CD4-positive, alpha-beta T cell treated with Interleukin-6 for 4 hours (primary cell): ENCODE measurements at places on chromosomes 1 and 21.

DNA sequence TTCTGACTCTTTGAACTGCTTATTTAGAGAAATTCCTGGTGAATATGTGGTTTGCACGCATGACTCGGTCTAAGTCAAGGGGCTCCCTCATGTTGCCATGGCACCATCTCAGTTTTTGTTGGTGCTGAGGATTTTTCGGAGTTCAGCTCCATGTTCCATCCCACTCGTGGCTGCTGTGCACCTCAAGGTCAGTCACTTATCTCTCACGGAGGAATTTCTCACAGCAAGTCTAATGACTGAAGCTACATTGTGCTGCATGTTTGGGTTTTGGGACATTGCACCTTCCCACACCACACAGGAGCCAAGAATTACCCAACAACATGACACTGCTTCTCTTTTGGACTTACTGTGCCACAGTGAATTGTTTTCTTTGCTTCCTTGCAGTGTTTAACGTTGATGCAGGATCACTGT, 269.9 kb downstream of the NCAM2 start:
- DNase-seq, result no peak

DNA sequence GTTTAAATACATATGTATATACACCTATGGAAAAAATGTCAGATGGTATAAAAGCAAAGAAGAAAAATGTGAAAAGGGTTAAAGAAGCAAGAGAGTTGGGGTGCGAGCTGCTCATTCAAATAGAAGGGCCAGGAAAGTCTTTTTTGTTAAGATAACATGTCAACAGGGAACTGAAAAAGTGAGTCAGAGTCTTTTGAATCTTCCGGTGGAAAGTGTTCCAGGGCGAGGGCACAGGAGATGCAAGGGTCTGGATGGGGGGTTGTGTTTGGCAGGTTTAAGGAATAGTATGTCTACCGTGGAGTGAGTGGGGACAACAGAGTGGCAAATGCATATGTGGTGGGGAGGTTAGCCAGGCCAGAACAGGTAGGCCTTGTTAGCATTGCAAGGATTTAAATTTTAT, 22.2 kb upstream of the GNG12 start:
- DNase-seq, result no peak

GRCh38 chr1:225534135-225534534, 106.3 kb upstream of the LBR start:
- no peak for DNase-seq

- no peak for DNase-seq
Measured at GRCh38 chr1:111959436-111959835, 30.0 kb downstream of the KCND3 start.

DNA sequence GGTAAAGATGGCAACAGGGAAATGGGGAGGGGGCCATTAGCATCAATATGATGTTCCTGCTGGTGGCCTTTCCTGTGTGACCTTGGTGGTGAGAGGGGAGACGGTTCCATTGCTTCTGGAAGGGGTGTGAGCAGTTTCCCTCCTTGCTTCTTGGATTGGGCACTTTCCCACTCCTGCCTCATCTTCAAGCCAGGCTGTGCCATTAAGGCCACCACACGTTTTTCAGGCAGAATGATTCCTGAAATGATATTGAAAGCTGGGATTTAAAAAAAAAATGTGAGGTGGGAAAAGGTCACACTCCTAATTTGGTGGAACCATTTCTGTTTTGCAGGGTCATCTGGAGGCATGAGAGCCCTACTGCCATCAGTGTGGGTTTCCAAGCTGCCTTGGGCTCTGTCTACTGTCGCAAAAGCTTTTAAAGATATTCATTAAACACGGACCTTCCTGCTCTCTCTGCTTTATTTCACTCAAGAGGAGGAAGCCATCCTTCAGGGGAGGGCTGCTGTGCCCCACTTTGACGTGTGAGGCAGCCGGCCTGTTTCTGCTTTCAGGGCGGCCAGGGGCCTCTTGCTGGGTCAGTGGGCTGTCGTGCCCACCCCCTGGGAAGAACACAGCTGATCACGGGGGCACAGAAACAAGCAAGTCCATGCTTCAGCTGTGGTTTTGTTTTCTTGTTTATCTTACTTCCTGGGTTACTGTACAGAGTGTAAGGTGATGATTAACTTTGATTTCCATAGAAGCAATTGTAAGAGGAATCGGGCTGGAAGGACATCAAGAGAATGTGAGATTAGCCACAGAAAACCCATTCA, 8.0 kb downstream of the RIIAD1 start:
- no peak for DNase-seq

- DNase-seq, result no peak
Measured at GRCh38 chr1:12460911-12461621, 156.9 kb downstream of the DHRS3 start.

- no peak for DNase-seq
Measured at GRCh38 chr1:192795916-192796618, 12.8 kb upstream of the RGS2 start.

DNA sequence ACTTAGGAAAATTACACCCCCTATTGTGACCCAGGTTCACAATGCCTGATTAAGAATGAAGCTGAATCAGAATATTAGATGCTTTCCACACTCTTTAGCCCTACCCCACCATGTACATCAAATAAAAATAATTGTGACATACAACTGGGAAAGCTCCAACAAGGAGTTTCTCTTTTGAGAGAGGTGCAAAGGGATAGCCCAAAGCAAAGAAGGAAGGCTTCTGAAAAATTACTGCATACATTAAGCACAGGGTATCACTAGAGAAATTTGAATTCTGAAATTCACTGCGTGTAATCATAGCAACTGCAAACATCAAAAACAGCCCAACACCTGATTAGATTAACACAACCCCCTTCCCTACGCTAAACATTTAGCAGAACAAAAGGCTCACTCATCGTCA, 34.1 kb downstream of the PDE4B start:
- no peak for DNase-seq

- DNase-seq, result peak; percentile 79
Measured at GRCh38 chr1:63593886-63594605, 835 bp downstream of the PGM1 start.

GRCh38 chr1:109641078-109641740, 14.7 kb upstream of the GSTM4 start:
- DNase-seq, result no peak

- no peak for DNase-seq
Measured at GRCh38 chr1:237235091-237235490, 193.1 kb downstream of the RYR2 start.

DNA sequence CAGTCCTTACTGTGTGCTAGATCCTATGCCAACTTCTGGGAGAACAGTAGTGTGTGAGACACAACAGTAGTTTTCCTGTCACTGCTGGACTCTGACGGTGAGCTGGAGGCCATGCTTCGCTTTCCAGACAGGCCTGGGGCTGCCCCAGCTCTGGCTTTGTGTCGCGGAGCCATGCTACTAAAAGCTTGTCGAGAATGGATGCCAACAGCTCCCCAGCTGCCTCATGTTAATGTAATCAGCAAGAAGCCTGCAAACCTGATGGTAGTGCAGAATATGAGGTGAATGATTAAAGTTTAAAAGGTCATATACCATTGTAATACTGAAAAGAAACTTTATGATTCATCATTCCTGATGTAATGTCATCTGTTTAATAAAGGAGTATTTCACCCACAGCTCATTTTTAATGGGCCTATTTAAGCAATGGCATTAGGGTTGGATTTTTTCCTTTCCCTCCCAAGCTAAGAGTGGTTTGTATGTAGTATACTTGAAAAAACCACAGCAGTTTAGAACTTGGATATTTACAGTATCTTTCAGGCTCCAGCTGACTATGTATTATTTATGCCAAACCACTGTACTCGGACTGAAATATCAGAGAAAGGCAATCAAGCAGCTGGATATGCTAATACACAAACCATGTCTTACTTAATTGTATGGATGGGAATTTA, 343.0 kb downstream of the NUF2 start:
- DNase-seq, result no peak

GRCh38 chr1:214638459-214638807, 35.4 kb downstream of the CENPF start:
- DNase-seq, result no peak

DNA sequence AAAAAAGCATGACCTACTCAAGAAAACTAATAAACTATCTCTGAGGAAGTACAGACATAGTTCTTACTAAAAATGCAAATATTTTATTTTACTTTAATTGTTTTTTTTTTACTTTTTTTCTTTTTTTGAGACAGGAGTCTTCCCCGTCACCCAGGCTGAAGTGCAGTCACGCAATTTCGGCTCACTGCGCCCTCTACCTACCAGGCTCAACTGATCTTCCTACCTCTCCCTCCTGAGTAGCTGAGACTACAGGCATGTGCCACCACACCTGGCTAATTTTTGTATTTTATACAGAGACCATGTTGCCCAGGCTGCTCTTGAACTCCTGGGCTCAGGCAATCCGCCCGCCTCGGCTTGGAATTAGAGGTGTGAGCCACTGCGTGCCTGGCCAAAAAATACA, 1263.1 kb downstream of the KCNT2 start:
- no peak for DNase-seq

DNA sequence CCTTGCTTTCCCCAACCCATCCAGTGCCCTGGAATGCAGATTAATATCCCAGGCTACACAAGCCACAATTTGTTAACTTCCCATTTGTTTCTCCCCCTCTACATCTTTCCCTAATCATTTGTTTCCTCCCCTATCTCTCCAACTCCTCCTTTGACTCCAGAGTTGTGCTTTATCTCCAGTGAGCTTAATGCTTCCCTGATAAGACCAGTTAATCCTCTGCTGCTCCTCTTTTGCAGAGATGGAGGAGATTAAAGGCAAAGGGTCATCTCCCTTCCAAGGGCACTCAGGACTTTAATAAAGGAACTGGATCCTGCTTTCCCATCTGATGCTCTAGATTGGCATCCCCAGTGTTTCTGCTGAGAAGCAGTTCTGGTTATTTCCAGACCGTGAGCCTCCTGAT, 7.1 kb downstream of the FAM78B start:
- DNase-seq, result no peak

DNA sequence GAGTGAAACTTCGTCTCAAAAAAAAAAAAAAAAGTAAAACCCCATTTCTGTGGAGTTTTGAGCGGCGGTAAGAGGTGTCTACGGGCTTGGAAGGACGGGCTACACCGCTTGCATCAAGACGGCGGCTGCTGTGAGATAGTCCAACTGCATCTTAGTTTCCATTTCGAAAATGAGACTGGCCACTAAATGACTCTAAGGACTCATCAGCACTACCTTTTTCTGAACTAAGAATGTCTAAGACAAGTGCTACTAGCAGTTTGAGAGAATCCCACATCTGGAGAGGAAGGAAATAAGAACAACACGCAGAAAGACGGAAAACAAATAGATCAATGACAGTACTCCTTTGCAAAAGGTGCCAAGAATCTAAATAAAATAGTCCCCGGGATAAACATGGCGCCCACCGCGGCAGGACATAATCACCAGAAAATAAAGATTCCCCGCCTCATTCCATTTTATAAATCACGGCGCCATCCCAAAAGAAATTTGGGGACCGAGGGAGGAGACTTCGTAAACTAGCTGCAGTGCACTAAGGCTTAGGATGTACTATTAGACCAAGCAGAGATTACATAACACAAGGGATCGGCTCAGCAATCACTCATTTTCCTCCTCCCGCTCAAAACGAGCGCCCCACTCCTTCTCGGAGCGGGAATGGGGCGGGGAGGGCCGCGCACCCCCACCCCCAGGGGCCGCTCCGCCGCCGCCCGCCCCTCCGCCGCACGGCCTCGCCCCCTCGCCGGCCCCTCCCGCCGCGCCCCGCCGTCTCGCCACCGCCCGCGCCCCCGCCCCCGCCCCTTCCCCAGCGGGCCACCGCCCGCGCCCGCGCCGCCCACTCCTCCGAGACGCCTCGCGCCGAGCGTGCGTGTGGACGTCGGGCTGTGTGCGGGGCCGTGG, 1.1 kb downstream of the POGZ start:
- peak; percentile 85 for DNase-seq

DNA sequence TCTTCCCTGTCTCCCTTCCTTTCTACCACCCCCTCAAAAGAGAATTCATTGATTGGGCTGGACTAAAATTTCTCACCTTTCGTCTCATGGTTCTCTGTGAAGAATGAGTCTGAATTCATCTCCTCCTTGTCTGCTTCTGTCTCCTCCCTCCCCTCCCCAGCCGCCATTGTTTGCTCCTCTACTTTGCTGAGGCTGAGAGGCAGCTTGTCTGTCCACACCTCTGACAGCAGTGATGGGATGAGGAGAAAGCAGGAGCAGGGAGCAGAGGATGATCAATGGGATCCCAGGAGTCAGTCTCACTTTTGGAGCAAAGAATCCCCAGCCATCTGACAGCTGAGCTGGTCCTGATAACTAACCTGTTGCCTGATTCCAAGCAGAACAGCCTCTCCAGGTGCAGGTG, 2.5 kb downstream of the ILDR2 start:
- no peak for DNase-seq

DNA sequence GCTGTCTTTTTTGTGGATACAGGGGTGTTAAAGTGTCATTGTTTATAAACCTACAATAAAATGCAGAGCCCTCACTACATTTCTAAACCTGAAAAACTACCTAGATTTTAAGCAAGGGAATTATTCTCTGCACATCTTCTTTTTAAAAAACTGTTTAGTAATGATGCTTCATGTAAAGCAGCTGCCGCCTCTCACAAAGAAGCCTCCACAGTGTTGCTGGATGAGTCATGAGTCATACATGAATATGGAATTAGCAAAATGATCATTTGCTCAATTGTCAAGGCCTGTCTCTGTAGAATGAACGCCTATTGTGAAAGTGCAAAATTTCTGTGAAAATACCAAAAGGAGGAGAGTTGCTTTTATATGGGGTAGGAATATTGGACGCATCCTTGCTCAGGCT, 259.5 kb upstream of the CHRM3 start:
- DNase-seq, result no peak

DNA sequence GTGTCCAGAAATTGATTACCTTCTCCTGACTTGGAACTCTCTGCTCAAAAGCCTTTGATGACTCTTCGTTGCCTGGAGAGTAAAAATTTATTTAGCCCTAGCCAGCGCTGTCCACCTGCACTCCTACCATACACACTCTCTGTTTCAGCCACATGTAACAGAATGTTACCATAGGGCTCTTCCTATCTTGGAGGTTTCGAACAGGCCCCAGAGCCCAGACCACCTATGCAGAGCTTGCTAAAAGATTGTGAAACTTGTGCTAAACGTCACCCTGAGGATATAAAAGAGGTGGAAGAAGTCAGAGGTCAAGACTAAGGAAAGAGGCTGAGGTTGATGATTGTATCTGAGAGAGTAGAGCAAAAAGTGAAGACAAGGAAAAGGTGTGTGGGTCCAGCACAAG, 237.0 kb upstream of the HOOK1 start:
- no peak for DNase-seq

DNA sequence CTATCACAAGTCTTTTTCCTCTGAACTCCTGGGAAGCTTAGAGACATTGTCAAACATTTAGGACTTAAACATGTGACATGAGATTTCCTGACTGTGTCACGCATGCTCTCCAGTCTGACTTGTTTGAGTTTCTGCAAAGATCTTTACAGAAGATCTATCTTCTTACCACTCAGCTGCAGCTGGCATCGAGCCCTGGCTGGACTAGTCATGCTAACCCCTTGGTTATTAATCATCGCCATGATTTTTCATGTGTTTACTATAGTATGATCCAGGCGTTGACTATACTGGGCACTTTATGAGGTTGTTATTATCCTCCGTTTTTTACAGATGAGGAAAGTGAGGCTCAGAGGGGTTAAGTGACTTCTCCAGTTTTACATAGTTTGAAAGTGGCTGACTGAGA, 18.1 kb upstream of the IRF2BP2 start:
- DNase-seq, result no peak
